GM19239 (cell line): ENCODE measurements at places on chromosomes 4 and X.

GRCh38 chrX:39176105-39176504 is 374.8 kb downstream of the MID1IP1 start:
- DNase-seq: no peak

DNA sequence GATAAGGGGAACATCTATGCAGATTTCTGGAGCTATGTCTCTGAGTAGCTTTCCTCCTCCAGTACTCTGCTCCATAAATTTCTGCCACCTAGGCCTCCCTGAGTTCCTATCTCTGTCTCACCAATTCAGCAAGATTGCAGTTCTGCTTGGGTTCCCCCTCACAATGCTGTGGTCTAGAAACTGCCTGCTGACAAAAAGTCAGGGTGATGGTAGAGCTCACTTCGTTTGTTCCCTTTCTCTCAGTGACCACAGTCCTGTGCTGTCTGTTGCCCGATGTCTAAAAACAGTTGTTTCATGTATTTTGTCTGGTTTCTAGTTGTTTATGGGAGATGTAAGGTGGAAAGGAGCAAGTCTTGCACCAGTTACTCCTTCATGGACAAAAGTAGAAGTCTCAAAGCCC is 41.1 kb downstream of the AMMECR1 start:
- DNase-seq: no peak

DNA sequence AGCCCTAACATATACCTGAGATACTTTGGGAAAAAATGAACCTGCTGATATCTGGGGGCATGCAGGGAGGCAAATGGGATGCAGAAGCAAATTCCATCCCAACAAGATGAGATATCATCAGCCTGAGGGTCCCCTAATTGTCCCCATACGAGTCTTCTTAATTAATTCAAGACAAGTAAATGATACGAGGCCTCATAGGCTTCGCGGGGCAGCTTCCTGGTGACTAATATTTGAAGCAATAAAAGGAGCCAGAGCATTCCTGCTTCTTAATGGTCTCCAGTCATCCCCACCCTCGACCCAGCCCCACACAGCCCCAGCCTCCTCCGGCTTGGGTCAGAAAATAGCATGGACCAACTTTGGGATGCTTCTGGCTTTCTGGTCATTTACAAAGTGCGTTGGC is 99.6 kb upstream of the MSX1 start:
- no peak for DNase-seq

- no peak for DNase-seq
Measured at GRCh38 chr4:55530691-55531090, 16.0 kb downstream of the CLOCK start.

GRCh38 chr4:87716371-87717265 is 66.5 kb downstream of the DMP1 start:
- no peak for DNase-seq

DNA sequence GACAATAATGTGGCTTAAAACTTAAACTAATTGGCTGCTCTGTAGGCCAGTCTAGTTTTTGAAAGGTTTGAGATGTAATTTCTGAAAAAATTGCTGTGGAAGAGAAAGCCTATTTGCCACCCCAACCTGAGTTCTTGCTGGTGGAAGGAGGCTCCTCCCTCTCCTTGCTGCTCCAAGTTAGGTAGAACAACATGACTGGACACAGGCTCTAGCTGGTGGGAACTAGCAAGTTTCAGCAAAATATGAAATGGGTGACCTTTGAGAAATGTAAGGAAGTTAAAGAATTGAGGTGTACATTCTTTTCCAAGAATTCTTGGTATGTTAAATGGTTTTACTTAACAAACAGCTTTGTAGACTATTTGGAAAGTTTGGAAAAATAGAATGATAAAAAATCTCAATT is 8.0 kb downstream of the RPL34 start:
- no peak for DNase-seq

DNA sequence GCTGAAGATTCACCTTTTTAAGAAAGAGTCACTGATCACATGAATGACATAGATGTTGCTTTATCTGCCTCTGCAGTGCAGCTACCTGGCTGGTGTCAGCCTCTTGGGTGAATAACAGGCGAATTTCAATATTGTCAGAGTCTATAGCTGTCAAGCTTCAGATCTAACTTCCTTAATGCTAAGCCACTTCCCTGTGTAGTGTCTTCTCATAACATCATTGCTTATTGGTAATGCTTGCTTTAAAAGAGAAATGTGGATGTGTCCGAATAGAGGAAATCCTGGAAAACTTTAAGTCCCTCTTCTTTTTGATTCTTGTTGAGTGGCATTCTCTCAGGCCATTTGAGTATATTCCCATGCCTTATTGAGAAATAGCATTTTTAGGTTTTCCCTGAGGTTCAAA is 7.3 kb upstream of the IGFBP7 start:
- no peak for DNase-seq

DNA sequence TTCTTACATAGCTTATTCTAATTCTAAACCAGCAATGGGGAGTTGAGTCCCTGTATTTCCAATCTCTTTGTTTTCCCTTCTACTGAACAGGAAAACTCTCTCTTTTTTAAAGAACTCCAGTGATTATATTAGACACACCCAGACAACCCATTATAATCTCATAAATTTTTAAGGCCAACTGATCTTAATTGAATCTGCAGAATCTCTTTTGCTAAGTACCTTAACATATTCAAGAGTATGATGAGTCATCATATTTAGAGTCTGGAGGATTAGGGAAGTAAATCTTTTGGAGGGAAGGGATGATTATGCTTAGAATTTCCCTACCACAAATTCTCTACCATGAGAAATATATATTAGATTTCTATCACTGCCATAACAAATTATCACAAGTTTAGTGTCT is 705.1 kb downstream of the CENPC start:
- DNase-seq: no peak

- DNase-seq: no peak
Measured at GRCh38 chr4:177177541-177178081, 132.1 kb upstream of the NEIL3 start.

DNA sequence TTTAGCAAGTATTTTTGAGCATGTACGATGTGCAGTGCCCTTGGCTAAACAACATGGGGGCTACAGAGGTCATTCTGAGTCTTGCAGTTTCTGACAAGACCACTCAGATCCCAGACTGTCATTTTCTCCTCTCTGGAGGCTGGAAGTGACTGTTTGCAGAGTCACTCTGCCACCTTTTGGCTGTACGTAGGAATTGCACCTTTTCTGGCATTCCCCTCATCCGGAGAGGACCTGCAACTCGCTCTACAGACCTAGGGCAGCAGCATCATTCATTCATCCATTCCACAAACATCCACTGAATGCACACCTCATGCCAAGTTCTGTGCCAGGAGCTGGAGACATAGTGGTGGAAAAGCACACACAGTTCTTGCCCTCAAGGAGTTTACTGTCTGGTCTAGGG is 160.4 kb upstream of the GPR101 start:
- DNase-seq: no peak

- DNase-seq: no peak
Measured at GRCh38 chr4:157271166-157271869, 50.8 kb downstream of the GRIA2 start.

GRCh38 chr4:101791182-101791558 is 640 bp downstream of the BANK1 start:
- no peak for DNase-seq

DNA sequence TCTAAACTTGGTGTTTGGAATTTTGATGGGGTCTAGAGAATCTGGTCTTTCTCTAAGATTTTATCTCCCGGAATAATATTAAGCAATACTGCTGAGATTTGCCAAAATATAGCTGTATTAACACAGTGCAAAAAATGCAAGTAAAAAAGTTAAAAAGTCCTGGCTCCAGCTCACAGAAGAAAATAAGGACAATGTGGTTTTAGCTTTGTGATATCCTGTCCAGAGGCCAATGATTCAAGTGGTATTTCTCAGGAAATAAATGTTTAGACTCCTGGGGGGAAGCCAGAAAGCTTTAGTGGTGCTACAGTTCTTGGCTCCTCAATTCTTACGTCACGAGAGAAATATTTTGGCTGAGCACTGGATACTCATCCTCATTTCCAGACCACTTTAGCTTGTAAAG is 40.9 kb upstream of the IL13RA2 start:
- no peak for DNase-seq

DNA sequence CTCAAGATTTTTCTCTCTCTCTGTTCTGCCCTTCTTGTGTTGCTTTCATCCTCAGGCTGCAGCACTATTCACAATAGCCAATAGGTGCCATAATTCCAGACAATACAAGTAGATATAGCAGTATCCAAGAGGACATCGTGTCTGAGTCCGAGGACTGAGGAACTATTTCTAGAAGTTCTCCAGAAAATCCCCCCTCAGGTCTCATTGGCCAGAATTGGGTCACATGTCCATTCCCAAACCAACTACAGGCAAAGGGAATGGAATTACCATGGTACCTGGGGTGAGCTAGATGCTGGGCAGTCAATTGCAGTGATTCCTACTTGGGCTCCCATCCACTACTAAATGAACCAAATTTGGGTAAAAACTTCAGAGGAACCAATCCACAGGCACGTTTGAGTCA is 301.9 kb upstream of the RASGEF1B start:
- no peak for DNase-seq

DNA sequence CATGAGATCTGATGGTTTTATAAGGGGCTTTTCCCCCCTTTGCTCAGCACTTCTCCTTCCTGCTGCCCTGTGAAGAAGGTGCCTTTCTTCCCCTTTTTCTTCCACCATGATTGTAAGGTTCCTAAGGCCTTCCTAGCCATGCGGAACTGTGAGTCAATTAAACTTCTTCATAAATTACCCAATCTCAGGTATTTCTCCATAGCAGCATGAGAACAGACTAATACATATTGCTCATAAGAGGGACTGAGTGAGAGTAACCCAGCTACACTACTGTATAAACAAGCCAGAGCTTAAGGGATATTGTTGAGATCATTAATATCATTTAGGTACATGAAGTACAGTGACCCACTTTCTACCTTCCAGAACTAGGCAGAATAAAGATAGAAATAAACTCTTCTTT is 102.9 kb downstream of the TEX13A start:
- no peak for DNase-seq

GRCh38 chr4:169665046-169665737 is 44.8 kb downstream of the CLCN3 start:
- DNase-seq: no peak

DNA sequence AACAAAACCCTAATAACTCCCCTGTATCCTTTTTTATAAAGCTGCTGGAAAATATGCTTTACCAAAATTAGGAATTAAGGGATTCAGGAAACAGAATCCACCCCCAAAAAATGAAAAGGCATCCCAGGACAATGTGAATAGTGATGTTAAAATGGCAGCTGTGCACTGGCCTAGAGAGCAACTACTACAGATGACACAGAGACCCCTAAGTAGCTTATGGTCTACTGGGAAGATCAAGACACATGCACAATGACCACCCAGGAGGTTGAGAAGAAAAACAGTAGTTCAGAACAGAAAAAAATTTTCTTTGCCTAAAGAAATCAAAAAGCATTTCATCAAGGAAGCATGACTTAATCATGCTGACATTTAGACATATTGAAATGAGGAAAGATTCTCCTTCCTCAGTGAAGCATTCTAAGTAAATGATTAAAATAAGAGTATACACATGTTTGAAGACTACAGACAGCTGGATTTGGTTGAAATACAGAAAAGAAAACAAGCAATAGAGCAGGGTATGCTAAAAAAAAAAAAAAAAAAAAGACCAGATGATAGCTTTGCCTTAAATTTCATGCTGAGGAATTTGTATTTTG is 117.3 kb downstream of the WDFY3 start:
- no peak for DNase-seq

GRCh38 chr4:113976741-113977525 is 2.5 kb downstream of the ARSJ start:
- no peak for DNase-seq

DNA sequence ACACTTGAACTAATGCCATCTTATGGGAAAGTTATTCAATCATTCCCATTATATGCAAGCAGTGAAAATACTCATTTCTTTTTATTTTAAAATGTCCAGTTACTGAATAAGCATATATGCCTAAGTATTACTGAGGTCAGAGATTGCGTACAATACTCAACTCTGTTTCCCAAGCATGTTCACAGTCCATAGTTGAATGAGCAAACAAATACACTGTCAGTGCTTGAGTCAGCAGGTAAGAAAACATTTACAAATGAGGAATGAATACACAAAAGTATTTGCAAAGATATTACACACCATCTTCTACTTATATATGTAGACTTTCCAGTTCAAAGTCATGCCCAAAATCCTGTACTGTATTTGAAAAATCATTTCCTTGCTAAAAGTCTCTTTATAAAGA is 74.1 kb downstream of the TSPAN5 start:
- DNase-seq: no peak

DNA sequence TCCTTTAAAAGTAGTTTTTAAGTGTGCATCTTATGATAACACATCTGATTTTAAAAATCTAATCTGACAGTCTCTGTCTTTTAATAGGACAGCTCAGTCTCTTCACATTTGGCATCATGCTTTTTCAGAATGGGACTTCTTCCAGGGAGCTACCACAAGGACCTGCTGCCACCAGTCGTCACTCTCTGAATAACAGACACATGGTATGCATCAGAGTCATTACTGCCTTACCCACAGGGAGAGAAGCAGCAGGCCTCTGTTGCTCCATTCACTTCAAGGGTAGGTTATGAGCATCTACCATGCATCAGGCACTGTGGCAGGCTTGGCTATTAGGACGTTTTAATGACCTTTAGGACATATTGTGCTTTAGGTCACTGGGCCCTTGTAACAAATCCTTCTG is 50.0 kb upstream of the AFAP1 start:
- DNase-seq: no peak

DNA sequence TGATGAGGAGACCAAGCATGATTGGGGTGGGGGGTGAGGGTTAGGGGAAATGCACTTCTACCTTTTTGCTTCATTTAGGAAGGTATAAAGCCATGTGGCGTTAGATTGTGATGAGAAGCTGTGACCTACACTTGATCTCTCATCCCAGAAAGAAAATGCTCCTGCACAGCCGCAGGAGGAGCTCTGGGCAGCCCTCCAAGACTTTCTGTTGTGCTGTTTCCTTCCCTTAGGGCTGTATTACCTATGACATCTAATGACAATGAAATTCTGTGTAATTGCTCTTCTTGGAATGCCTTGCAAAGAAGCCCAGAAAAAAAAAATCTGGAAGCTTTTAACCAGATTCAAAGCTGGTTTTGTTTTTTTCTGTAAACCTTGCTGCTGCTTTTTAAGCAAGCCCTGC is 13.4 kb downstream of the PRPS2 start:
- DNase-seq: no peak

DNA sequence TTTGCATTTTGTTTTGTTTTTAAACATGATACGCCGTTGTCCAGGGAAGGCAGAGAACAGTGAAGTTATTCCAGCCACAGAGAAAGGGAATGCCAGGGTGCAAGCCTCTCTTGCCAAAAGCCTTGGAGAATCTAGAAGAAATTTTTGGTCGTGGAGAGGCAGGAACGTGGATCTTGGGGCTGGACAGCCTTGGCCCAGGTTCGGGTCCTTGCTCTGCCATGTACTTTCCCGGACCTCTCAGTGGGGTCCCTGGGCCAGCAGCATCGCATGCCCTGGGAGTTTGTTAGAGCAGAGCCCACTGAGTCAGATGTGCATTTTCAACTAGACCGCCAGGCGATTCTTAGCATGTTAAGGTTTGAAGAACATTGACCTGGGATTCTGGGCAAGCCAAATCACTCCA is 18.6 kb downstream of the FAM9A start:
- DNase-seq: no peak

GRCh38 chr4:73445383-73446335 is 9.6 kb downstream of the AFP start:
- DNase-seq: no peak
